ENCODE measurements at places on chromosomes 3 and 15.

GRCh38 chr15:99536422-99537040, 29.3 kb upstream of the MEF2A start:
- DNase-seq = peak; percentile 84

GRCh38 chr15:66184492-66184891, 69.1 kb downstream of the MEGF11 start:
- no peak for DNase-seq

DNA sequence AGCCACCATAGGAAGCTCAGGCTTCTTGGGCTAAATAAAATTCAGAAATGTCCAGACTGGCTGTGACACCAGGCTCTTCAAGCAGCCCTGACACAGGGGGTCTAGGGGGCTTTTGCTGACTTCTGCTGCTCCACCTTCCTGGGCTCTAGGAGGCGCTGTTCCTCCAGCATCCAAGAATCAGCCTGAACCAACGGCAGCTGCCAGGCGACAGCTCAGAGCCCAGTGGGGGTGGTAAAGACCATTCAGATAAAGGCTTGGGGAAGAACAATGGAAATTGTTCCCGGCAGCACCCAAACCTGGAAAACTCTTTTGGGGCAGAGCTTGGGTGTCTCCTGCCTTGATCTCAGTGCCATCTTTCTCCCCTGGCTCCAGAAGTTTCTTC, 21.6 kb upstream of the PSTPIP1 start:
- peak; percentile 59 for DNase-seq

GRCh38 chr3:166721466-166721865, 658.6 kb downstream of the ZBBX start:
- DNase-seq = no peak

- no peak for DNase-seq
Observed at GRCh38 chr15:90647326-90647725, 69.8 kb upstream of the BLM start.

DNA sequence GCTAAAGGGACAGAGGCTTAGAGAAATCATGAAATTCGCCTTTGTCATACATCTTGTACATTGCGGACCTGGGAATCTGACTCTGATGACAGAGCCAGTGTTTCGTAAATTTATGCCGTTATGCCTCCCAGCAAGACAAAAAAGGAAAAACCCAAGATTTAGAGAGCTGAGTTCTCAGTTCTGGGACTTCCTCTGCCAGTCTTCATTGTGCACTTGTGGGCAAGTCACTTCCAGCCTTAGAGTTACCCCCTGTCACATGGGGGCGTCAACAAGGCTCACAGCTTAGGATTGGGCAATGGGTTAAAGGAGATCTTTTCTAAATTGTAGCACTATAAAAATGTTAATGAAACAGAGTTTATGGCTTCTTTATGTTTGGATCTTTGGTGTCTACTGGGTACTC, 41.9 kb upstream of the MITF start:
- DNase-seq = no peak

GRCh38 chr15:42736178-42736792, 643 bp downstream of the CDAN1 start:
- DNase-seq = peak; percentile 72

DNA sequence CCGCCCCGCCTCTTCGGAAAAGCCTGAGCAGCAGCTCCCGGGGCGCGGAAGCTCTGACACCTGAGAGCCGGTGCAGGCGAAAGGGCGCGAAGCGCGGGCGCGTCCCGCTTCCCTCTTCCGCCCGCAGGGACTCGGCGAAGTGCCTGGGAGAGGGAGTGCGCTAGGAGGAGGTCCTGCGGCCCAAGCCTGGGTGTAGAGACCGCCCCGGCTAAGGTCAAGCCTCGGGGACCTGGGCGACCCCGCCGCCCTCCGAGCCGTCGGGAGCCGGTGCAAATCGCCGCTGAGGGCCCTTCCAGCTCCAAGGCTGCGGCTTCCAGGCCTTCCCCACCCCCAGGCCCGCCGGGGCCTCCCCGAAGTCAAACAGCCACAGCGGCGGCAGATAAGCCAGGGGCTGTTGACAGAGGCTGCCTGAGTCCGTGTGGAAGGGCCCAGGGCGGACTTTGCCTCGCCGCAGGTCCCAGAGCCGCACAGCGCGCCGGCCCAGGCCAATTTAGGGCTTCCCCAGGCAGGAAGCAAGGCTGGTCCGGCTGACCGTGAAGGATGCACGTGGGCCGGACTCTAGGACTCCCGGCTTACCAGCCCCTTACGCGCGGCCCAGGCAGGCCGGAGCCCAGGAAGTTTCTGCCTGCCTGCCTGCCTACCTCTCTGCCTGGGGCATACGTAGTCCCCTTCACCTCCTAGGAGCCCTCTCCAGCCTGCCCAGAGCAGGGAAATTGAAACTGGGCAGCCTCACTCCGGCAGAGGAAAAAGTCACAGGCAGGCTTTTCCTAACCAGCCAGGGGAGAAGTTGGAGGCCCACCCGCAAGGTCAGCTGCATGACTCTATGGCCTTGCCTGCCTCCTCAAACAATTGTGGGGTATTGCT, 2.3 kb downstream of the ITPKA start:
- no peak for DNase-seq

DNA sequence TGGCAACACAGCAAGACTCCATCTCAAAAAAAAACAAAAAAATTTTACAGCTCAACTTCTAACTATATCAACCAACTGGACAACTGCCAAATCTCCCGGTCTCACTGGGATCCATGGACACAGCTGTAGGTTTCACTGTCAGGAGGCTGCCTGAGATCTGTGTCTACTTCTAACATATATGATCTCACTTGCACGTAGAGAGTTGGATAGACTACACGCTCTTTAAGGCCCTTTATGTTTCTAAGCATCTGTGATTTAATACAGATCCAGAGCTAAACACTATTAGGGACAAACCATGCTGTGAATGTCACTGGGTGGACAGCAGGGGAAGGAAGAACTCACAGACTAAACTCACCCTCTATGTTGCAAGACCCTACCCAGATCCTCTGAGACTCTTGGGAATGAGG, 13.0 kb upstream of the APOD start:
- DNase-seq = no peak

GRCh38 chr15:48415036-48415886, 84.0 kb downstream of the DUT start:
- peak; percentile 34 for DNase-seq

DNA sequence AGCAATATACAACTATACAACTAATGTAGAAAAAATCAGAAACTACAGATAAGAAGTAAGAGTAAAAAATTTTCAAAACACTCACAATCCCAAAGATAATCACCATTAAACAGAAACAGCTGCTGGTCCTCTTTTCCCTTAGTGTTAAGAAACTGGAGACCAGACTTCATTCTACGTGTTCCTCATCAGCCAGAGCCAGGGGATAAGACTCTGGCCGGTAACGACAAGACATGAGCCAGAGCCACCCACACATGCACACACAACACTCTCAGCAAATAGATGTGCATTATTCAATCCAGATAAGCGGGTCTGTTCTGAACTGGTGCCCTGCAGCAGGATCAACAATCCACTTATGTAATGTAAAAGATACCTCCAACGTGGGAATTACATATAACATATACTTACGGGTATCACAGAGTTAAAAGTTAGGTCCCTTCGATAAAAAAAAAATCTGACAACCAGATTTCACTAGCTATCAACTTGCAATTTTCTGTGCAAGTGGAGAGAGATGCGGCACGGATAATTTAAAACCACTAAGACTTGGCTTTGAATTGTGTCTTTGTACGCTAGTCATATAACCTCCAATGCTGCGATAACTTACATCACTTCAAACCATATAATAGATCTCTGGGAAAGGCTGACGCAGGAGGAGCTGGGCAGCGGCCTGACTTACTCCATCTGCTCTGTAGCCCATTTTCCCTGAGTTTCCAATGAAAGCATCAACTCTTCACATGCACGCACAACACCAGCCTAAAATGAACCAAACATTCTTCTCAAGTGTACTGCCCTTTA, 17.8 kb downstream of the PRICKLE2 start:
- DNase-seq = peak; percentile 52

DNA sequence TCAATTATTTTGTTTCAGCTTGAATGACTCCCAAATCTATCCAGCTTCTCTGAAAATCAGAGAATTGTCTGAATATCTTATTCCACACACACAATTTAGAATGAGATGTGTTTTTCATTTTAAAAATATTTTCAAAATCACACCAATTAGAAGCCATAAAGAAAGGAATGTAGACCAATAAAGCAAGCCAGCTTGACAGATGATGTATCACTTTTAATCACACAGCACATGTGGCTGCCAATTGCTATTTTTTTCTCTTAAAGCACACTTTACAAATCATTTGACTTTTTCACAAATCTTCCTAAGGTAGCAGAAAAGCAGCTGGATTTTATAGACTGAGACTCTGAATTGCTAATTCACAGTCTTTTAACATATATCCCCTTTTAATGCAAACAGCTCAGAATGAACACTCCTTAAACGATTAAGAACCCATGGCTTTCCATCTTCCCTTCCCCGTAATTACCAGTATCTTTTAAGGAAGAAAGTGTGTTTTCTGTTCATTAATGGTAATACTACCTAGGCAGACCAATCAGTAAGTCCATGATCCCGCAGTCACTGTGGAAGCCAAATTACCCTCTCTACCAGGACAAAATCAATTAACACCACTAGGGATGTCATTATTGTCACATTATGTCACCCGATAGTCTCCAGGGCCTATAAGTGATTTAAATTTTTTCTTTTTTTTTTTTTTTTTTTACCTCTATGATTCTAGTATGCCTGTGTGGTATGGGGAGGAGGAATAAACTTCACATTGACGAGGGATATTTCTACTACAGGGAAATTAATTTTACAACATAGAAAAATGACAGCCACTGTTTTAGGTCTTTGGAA, 250.0 kb upstream of the VEPH1 start:
- peak; percentile 33 for DNase-seq

GRCh38 chr3:123818324-123818920, 65.7 kb downstream of the MYLK start:
- no peak for DNase-seq

DNA sequence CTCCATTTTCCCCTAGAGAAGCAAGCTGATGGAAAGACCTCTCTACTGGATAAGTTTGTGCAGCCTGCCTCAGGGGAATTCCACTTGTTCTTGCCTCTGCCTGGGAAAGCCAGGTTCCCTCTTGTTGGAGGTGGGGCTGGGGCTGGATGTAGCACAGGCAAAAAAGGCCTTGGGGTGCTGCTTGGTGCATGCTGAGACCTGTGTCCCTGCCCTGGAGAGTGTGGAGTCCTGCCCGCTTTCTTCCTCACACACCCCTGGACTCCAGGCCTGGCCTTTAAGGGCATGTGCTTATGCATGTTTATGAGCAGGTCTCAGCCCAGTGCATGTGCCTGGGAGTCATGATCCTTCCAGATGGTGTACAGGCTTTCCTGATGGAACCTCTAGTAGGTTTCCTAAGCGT, 23.5 kb upstream of the JMJD7 start:
- DNase-seq = no peak

GRCh38 chr3:172280406-172281051, 167.7 kb downstream of the GHSR start:
- no peak for DNase-seq

DNA sequence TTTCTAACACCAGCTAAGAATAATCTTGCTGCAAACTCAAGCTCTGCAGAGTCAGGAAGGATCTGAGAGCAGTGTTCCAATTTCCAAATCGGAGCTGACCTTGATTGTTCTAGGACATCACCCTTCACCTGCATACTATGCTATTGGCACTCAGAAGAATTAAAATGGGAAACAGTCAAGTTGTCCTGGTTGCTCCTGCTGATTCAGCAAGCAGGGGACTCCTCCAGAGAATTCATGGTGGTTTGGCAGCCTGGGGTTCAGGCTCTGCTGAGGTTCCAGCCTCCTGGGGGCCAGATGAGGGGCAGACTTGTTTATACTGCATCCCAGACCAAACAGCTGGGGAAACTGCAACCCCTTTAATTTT, 213.7 kb upstream of the ADAMTS9 start:
- DNase-seq = no peak

DNA sequence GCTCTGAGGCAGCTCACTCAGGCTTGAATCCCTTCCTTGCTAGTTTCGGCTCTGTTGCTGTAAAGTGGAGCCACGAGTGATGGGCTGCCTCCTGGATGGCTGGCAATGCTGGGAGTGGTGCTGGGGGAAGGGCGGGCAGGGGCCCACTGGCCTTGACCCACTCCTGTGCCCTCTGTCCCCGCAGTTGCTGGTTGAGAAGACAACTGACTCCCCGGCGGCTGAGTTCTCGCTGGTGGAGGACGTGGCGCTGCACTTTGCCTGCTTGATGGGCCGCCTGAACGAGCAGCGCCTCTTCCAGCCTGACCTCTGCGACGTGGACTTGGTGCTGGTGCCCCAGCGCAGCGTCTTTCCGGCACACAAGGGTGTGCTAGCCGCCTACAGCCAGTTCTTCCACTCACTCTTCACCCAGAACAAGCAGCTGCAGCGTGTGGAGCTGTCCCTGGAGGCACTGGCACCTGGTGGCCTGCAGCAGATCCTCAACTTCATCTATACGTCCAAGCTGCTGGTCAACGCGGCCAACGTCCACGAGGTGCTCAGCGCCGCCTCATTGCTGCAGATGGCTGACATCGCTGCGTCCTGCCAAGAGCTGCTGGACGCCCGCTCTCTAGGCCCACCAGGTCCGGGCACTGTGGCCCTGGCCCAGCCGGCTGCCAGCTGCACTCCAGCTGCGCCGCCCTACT, 4.7 kb downstream of the ZBTB47 start:
- DNase-seq = no peak

DNA sequence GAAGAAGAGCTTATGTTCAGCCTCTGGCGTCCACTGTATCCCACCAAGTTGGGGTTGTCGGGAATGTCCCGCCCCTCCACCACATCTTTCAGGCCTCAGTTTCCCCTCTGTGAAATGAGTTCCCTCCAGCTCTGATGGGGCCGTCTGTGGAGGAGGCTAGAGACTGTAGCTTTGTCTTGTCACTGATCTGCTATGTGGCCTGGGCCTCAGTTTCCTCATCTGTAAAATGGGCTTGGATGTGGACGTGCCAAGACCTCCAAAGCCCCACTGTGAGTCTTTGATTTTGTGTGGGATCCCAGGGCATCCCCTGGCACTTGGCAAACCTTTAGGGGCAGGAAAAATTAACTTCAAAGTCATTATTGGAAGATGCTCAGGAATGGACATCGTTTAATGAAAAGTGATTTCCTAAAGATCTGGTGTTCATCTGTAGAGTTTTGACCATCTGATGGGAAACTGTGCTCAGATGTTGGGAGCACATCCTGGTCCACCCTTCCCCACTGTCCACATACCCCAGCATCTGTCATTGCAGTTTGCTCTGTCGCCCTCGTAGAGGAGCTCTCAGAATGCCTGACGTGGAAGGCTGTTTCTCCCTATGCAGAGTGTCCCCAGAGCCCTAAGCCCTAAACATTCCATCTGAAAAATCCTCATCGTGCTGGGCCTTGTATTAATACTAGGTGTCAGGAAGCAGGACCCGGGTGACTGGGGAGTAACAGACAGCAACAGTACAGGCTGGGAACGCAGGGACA, 28.5 kb downstream of the SLC6A6 start:
- no peak for DNase-seq

Data from AG20443 (cell line).